ENCODE measurements at places on chromosomes 16 and 17.

GRCh38 chr16:88510091-88510994 is 57.3 kb downstream of the ZFPM1 start:
- no peak for DNase-seq

GRCh38 chr17:34773036-34773435 is 188.2 kb downstream of the CCT6B start:
- no peak for DNase-seq

DNA sequence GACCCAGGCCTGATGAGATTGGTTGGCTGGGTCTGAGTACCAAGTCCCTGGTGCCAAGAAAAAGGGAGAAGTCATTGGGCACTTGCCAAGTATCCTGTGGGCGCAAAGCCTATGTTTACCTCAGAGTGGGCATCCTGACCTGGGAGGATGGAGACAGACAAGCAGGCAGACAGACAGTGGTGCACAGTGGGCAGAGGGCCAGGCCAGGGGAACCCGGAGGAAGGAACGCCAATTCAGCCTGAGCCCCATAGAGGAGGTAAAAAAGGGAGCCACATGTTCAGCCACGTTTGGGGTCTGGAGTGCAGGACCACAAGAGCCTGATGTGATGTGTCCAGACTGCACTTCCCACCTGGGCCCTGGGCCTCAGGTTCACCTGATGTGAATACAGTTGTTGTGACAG is 5.4 kb downstream of the PHKG2 start:
- no peak for DNase-seq

- DNase-seq, result no peak
These were observed at the start of gene NPB for GRCh38 chr17:81902023-81902652. TSS of gene NPB (plus strand) at chr17:81902238. CDS start at chr17:81902278, 40 bp downstream.

GRCh38 chr17:75751676-75752404 is 13.2 kb downstream of the GALK1 start:
- no peak for DNase-seq

DNA sequence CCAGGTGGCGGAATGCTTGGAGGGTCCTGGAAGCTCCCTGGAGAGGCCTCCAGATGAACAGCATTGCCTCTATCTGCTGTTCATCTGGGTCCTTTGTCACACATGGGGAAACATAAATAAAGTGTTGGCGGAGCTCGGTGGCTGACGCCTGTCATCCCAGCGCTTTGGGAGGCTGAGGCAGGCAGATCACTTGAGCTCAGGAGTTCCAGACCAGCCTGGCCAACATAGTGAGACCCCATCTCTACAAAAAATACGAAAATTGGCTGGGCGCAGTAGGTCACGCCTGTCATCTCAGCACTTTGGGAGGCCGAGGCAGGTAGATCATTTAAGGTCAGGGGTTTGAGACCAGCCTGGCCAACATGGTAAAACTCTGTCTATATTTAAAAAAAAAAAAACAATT is 2.2 kb downstream of the MYADML2 start:
- DNase-seq, result no peak

DNA sequence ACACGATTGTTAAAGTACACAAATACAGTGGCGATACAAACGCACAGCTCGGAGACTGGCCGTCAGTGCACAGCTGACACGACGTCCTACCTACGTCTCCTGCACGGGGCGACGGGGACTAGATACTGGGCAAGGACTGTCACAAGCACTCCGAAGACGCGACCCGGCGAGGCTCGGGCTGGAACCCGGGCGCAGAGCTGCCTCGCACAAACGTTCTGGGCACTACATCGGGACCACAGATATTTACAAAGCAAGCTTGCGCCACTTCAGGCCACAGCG is 13.8 kb downstream of the SLC16A3 start:
- DNase-seq, result no peak

- DNase-seq, result no peak
These were observed 15.3 kb downstream of the ZC3H7A start for GRCh38 chr16:11781773-11782172.

DNA sequence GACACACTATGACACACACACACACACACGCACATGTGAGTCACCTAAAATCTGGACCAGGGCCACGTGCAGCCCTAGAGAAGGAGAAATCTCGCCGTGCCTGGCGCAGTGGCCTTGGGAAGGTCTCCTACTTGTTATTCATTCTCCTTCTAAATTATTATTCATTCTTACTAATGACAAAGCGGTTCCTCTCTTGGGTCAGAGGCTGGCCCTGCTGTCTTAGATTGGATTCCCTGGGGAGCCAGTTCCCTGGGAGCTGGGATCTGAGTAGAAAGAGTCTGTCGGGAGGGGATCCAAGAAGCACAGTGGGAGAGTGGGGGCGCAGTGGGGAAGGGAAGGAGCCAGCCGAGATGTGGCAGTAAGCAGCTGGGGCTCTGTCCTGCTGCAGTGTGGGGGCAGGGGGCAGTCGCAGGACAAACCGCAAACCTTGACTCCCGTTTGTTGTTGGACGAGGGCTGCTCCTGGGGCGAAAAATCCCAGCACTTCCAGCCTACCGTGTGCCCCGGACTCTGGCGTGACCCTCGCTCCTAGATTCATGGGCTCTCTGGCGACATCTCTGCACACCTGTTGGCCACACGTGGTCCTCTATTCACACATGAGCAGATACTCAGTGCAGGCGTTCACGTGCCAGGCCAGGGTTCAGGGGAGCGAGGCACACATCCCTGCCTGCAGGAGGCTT is 18.7 kb upstream of the JPH3 start:
- DNase-seq, result no peak

GRCh38 chr16:90046122-90046970 is 27.1 kb upstream of the DBNDD1 start:
- DNase-seq, result no peak

- no peak for DNase-seq
These were observed 199.1 kb downstream of the TMEM114 start for GRCh38 chr16:8391257-8391656.

DNA sequence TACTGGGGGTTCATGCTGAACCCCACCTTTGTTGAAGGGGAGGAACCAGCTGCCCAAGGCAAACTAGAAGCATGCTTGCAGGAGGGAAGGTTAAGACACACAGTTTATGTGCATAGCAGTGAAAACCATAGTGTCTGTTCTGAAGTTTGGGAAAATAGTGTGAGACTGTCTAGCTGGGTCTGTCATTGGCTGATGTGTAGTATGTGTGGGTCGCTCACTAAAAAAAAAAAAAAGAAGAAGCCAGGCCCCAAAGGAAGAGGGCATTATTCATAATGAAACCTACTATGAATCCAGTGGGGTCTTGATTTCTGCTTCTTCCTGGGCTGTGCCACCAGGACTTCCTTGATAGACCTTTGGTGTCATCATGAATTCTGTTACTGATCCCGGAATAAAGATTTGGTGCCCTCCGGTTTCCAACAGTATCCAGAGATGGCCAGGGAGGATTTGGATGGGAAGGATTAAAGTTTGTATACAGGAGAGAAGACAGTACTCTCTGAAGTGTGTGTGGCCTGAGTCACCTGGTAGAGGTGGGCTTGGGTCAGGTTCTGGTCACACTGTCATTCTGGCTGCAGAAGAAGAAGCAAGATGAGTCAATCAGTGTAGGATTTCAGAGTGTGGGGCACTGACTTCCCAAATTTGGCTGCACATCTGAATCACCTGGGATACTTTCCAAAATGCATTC is 220.3 kb downstream of the PRKCA start:
- DNase-seq, result no peak

GRCh38 chr17:62950067-62950466 is 16.0 kb upstream of the TANC2 start:
- no peak for DNase-seq

DNA sequence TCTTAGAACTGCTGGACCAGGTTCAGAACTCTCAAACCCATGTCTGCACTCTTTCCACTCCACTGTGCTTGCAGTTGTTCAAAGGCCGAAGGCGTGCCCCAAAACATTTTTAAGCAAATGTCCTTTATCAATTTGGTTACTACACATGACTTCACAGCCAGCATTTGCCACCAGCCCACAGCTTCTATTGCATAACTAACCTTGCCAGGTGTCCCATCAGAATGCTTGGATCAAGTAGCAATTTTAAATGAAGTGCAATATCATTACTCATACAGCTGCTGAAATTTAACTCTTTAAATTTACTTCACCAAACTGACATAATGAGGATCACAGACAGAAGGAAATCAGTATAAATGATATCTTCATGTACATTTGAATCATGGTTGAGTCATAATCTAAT is 29.8 kb upstream of the HS3ST3A1 start:
- no peak for DNase-seq

- no peak for DNase-seq
These were observed 73.4 kb downstream of the MYO1D start for GRCh38 chr17:32803544-32803943.

- DNase-seq, result no peak
These were observed 38.2 kb upstream of the GSE1 start for GRCh38 chr16:85574672-85575475.

DNA sequence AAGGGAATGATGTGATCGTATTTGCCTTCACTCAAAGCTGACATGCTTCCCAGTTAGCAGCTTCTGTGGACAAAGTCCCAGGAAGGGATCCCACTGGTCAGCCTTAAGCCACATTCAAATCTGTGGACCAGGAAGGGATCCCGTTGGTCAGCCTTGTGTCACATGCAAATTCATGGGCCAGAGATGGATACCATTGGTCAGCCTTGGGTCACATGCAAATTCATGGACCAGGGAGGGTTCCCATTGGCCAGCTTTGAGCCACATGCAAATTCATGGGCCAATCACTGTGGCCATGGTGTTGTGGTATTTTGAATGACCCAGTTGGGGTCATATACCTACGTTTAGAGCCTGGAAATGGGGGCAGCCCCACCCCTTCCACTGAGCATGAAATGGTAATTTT is 201.6 kb downstream of the HS3ST4 start:
- DNase-seq, result no peak

- no peak for DNase-seq
These were observed 12.3 kb upstream of the SPAG9 start for GRCh38 chr17:51132964-51133319.

- DNase-seq, result no peak
These were observed 27.0 kb upstream of the WFIKKN2 start for GRCh38 chr17:50808413-50808812.

- no peak for DNase-seq
These were observed 78.5 kb downstream of the RAB11FIP4 start for GRCh38 chr17:31469959-31470358.

- no peak for DNase-seq
These were observed 275.7 kb downstream of the WWOX start for GRCh38 chr16:78375055-78375679.

DNA sequence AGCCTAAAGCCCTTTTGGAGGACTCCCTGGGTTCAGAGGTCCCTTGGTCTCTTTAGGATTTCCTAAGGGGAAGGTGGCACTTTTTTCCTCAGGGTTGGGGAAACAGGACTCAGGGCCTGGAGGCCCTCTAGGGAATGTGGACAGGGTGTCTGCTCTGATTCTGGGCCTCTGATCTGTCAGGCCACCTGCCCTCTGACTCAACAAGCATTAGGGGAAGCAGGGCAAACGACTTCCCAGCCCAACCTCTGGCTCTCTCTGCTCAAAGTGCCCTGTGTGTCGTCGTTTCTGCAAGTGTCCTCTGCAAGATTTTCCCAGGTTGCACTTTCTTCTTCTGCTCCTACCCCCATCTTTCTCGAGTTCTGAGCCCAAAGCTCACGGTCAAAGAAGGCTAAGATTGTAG is 6.6 kb upstream of the IGFBP4 start:
- DNase-seq, result no peak

DNA sequence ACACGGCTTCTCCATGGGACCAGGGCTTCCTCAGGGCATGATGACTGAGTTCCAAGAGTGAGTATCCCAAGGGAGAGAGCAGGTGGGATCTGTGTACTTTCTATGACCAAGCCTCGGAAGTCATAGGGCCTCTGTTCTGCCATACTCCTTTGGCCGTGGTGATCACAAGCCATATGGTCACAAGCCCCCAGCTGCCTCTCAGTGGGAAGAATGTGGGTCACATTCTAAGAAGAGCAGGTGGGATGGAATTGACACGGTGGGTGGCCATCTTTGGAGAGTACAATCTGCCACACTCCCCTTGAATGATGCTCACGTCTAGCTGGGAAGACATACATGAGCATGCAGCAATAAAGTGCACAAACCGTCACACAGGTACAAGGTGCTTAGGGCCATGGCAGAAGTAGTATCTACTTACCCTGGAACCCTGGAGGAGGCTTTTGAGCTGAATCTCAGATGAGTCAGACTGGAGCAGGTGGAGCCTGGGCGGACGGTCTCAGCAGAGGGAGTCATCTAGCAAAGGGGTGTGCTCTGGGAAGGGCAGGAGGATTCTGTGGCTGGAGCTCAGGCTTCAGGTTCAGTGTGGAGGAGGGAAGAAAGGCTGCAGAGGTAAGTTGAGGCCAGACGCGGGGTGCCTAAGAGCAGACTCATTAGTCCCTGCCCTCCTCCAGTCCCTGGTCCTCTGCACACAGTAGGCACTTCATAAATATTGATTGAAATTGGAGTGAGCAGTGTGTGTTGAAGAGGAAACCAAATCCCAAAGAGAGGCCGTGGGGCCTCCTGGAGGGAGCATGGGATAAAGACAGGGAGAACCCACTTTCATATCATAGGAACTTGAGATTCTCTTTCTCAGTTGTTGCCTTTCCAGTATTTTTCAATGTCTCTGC is 26.6 kb downstream of the GOSR2 start:
- DNase-seq, result no peak

- no peak for DNase-seq
These were observed 6.2 kb downstream of the MEAK7 start for GRCh38 chr16:84498223-84498610.

DNA sequence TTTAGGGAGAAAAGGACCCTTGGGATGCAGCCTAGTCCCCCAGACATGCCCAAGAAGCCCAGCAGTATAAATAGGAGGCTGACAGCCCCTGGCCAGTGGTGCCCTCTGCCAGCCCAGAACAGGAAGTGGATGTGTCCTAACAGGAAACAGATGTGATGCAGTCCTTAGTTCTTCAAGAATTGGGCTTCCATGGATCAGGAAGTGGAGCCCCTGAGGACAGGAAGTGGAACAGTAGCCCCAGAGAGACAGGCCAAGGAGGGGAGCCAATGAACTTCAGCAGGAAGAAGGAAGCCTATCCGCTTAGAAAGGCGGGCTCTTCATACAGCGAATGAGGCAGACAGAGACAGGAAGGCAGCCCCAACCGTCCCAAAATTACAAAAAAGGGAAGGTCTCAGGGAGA is 7.2 kb downstream of the CTF1 start:
- no peak for DNase-seq

DNA sequence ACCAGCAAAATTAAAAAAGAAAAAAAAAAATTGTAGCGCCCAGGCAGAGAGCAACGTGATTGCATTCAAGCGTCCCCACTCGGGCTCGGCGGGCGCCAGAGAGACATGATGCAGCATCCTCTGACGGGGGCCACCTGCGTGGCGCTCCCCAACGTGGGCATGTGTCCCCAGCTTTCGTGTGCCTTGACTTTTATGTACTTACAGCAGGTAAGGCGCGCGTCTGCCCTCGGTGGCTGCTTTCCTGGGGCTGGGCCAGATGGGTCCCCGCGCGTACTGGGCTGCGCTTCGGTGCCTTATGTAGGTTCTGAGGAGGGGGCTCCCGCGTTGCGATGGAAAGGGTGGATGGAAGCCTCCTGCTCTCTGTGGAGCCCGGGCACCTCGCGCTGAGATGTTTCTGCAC is 28.4 kb upstream of the RBFOX1 start:
- no peak for DNase-seq

DNA sequence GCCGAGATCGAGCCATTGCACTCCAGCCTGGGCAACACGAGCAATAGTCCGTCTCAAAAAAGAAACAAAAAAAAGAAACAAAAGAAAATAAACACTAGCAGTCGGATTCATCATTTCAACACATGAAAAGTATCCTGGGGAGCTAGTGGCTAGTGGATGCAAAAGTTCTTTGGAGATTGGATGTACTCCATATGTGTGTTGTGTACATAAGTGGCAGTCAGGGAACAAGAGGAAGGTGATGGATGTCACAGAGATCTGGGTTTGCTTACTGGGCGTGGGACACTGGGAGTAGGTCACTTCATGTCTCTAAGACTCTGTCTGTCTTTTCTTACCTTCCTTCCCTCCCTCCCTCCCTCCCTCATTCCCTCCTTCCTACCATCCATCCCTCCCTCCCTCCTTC is 35.4 kb downstream of the MRC2 start:
- DNase-seq, result no peak

Measured in activated CD8-positive, alpha-beta memory T cell treated with anti-CD3 and anti-CD28 coated beads for 1 hour (primary cell).